CD4-positive, alpha-beta T cell treated with Interleukin-1 beta for 1 hour (primary cell): ENCODE measurements at places on chromosomes 11 and 22.
A peak's percentile ranks its signal among the peaks of the same experiment; 100 is the strongest.

- peak; percentile 35 for DNase-seq
Measured at GRCh38 chr22:39658367-39658766, 87.8 kb downstream of the CACNA1I start.

- no peak for DNase-seq
Measured at GRCh38 chr11:12137005-12137690, 26.8 kb downstream of the MICAL2 start.

DNA sequence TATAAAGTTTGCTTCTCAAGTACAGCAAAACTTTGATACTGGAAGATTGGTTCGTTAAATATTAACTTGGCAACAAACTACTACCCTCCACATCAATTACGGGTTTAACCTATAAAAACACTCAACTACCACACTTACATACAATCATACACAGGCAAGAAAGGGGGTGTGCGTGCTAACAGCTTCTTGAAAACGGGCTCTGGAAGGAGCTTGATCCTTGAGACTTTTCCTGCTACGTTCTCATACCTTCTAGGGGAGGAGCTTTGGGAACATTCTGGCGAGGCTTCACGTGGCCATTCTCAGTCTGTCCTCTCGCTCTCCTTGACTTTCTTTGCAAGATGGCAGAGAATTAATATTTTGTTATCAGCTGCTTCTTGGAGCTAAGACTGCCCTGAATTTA, 6.8 kb upstream of the ESAM start:
- no peak for DNase-seq

- DNase-seq: peak; percentile 23
Measured at GRCh38 chr22:49788504-49788903, 39.2 kb downstream of the BRD1 start.

GRCh38 chr22:49479566-49479965, 348.1 kb downstream of the BRD1 start:
- DNase-seq: no peak

DNA sequence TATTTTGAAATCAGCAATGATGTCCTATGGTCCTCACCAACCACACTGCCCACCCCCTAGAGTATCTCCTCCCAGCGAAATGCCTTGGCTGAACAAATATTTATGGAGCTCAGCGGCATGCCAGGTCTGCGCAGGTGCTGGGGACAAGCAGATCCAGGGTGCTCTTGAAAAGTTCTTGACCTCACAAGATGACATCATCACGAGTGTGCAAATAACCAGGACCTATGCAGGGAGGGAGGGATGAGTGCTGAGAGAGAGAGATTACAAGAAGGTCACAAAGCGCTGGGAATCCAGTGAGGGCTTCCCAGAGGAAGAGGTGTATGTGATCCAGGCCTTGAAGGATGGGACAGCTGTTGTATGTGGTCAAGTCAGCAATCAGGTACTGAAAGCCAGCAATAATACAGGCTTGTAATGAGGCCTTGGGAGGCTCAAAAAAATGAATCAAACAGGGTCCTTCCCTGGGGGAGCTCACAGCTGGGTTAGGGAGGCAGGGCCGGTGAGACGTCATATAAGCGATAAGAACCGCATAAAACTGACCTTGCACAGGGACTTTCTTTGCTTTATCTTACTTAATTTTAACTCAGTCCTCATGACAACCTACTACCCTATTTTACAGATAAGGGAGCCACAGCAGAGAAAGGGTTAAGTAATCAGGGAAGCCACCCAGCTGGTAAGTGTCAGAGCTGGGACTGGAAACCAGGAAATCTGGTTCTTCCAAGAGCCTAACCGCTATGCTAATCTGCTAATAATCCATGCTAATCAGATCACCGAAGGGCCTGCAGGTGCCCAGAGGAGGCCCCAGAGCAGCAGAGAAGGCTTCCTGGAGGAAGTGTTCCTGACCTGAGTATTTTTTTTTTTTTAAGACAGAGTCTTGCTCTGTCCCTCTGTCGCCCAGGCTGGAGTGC, 8.2 kb downstream of the ARRB1 start:
- no peak for DNase-seq

DNA sequence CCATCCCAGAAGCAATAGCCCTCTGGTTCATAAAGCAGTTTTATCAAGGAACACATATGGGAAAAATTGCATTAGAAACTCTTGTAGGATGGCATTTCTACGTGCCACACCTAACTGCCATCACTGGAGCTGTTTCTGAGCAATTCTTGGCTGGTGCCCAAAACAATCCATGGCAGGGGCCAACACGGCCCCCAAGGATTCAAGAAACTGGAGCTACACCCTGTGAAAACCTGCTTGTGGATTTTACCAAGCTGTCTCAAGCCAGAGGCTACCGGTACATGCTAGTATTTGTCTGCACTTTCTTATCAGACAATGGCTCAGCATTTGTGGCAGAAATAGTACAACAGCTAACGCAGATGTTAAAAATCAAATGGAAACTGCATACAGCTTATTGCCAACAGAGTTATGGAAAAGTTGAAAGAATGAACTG, 42.4 kb upstream of the GLYAT start:
- no peak for DNase-seq

DNA sequence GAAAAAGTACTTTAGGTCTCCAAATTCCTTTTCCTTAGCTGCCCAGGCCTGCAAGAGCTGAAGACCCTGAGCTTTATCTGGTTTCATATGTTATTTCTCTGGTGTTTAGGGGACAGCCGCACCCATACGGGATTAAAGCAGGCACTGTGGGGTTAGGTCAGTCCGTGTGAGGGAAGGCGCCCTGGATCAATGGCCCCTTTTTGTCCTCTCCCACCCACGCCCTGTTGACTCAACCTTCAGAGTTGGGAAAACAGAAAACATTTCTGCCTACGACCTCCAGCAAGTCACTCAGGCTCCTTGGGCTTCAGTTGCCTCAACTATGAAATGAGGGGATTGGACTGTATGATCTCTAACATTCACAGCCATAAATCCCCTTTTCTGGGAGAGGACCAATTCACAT, 55.2 kb upstream of the BARX2 start:
- no peak for DNase-seq

GRCh38 chr22:44395118-44396005, 82.6 kb upstream of the SHISAL1 start:
- DNase-seq: no peak

- DNase-seq: no peak
Measured at GRCh38 chr11:26227883-26228502, 103.9 kb upstream of the ANO3 start.

- no peak for DNase-seq
Measured at GRCh38 chr11:43467958-43468357, 109.2 kb downstream of the TTC17 start.

- peak; percentile 93 for DNase-seq
Measured at GRCh38 chr11:67277231-67277961, 11.1 kb downstream of the GRK2 start.

DNA sequence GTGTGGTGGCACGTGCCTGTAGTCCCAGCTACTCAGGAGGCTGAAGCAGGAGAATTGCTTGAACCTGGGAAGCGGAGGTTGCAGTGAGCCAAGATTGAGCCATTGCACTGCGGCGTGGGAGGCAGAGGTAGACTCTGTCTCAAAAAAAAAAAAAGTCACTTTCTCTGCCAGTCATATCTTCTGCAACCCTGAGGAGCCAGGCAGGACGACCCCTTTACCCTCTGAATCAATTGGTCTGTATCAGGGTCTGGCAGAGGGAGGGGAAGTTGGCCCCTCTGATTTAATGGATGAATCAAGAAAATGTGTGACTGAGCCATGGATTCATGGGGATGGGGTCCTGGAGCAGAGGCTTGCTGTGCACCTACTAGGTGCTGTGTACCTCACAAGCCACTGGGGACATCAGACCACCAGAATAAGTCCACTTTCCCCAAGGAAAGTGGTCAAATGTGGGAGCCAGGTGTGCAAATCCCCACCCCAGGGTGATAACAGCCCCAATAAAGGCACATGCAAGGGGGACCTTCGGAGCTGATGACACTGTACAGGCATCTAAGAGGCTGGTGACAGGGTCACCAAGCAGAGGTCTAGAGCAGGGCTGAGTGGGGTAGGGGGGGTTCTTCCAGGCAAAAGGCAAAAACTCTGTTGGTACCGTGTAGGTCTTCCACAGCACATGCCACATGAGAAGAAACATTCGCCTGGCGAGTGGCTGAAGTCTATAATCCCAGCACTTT, 29.0 kb downstream of the TXN2 start:
- DNase-seq: no peak

DNA sequence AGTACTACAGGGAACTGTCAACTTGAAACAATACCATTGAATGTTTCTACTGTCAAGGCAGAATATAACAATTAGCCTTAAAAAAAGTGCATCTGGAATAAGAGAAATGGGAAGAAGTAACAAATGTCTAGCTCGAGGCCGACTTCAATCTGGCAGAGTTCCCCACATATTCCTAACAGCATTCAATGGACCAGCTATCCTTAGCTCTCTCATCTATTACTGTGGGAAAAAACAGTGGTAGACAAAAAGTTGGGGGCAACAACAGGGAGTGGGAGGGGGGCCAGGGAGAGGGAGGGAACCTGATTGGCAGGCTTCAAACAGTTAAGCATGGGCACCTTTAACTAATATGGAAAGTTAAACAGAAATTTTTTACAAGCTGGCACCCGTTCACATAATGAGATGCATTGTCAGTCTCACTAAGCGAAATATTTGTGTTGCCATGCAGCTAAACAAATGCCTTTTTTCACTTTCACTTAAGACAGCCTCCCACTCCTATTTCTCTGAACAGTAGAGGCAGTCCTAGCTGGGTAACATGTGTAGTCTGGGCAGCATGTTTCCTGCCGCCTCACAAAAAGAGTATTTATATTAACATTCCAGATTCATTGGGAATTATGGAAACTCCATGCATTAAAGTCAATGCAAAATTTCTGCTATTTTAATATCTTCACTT, 62.2 kb upstream of the SOX6 start:
- DNase-seq: no peak

DNA sequence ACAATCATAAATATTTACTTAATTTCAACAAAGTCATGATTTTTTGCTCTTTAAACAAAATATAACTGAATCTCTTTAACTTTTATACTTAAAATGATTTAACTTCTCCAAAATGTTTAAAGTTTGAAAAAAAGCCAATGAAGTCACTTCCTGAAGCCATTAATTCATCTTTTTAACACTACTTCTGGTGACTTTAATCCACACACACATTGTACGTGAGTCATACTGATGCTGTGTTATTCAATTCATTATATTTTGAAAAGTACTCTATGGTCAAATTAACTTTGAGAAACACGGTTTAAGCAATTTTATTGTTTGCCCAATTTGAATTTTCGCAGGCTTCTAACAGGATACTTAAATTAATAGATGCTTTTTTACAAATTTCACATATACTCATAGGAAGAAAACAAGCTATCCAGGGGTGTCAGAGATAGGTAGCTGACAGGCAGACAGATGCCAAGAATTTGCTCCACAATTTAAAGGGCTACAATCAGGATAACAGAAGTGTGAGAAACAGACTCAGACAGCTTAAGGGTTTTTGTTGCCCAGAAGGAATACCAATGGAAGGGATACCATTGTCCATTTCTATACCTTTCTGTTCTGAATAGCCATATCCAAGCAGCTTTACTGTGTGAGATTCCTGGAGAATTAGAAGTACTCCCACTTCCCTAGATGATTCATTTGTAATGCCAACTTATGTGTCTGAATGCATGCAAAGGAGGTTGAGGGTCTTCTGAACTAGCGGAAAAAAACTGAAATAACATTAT, 118.4 kb downstream of the RBFOX2 start:
- DNase-seq: no peak

- no peak for DNase-seq
Measured at GRCh38 chr11:1450344-1450875, 36.2 kb downstream of the MOB2 start.

GRCh38 chr11:26332572-26332915, 614 bp downstream of the ANO3 start:
- DNase-seq: no peak
